ENCODE measurements at places on chromosomes 1 and 21. TPM values are rescaled to one million over a fixed set of nuclear protein-coding genes. Genes with fewer than 3 reads are reported as not detected.

- DNase-seq = peak; percentile 43
These were observed 185.1 kb upstream of the CAMK1G start for GRCh38 chr1:209398313-209398991.

GRCh38 chr1:54248966-54249365 lies 49.0 kb downstream of the MRPL37 start:
- DNase-seq = no peak

GRCh38 chr1:67883069-67883468 lies 49.8 kb upstream of the GNG12 start:
- DNase-seq = no peak

DNA sequence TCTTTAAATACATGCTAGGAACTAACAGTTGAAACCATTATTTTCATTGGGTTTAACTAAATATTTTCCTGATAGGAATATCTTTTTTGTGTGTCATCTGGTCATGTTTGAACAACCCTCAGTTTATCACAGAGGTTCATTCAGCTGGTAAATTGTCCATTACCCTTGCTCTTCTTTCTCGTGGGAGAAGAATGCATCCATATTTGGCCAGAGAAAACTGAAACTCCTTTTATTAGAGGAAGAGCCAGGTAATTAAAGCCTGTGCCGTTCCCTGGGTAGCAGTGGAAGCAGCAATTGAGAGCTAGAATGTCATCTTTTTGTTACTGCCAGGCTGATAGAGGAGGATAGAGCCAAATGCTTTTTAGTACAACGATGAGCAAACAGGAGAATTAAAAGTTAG lies 587.2 kb upstream of the ZRANB2 start:
- no peak for DNase-seq

KRTAP11-1 gene
- total RNA-seq = not detected

- no peak for DNase-seq
These were observed 45.6 kb downstream of the UBR4 start for GRCh38 chr1:19164274-19165015.

CELA3B gene
- 1.9 TPM for total RNA-seq

GRCh38 chr21:22225299-22225698 lies 1227.1 kb downstream of the NCAM2 start:
- no peak for DNase-seq

DNA sequence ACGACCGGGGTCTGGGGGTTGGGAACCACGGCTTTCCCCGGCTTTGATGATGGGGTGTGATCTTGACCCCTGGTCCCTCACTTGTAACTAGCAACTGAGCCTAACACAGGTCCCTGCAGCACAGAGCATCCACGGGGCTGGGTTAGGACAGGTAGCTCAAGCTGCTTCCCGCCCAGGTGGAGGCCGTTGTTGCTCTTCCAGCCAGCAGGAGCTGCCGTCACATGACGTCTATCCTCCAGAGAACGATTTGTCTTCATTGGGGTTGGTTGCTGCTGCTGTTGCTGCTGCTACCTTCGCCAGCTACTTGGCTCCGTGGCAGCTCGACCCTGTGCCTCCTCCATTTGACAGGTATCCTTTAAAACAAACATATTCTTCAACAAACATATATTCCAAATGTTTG lies 74.3 kb upstream of the ADAR start:
- DNase-seq = no peak

- no peak for DNase-seq
These were observed 209.6 kb upstream of the JUN start for GRCh38 chr1:58993403-58993802.

AK5 gene
- 0.83 TPM for total RNA-seq

DNA sequence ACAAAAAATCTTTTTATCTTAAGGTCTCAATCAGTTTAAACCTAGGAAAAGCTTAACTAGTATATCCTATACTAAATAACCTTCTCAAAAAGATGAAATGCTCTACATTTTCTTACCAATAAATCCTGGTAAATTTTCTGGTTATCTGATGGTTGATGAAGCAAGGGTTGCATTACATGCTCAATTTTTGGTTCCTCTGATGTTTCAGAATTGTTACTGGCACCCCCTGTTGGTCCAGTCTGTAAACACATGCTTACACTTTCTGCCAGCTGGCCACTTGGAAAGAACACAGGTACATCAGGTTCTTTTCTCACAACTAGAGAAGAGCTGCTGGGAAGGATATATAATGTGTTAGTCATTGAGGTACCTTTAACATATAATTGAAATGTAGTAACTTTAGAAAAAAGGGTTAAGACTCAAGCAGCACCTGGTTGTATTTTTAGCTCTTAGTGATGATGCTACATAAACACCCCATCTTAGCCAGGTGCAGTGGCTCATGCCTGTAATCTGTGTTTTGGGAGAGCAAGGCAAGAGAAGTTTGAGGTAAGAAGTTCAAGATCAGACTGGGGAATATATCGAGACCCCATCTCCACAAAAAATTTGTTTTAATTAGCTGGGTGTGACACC lies 30.9 kb upstream of the TAL1 start:
- peak; percentile 31 for DNase-seq

DNA sequence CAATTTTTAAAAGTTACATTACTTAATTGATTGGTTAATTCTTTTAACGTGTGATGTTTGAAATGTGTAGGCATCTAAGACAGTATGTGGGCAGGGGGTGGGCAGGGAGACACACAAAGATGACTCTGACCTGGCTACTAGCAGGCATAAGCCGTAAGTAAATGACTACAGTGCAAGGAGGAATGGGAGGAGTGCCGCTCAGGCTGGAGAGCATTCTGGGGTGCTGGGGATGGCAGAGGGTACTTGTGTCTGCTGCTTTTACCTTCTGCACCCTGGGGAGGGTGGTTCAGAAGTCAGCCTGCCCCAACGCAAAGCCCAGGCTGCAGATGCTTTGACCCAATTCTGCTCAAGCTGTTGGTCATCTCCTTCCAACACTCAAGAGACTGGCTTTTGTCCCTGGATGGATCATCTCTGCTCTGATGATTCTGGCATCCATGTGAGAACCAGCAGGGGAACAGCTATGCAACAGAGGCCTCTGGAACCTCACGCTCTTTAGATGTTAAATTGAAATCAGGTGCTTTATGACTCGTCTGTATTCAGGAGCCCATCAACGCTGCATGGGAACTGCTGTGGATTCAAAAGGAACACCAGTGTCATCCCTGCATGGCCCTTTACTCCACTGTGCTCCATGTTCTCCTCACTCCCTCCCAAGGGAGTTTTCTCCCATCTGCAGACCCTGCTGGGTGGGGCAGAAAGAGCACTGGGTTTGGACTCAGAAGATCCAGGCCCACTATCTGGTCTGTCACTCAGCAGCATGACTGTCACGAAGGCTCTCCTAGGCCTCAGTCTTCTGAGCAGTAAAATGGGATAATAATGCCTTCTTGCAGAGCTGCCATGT lies 78.8 kb downstream of the FAM78B start:
- no peak for DNase-seq

DNA sequence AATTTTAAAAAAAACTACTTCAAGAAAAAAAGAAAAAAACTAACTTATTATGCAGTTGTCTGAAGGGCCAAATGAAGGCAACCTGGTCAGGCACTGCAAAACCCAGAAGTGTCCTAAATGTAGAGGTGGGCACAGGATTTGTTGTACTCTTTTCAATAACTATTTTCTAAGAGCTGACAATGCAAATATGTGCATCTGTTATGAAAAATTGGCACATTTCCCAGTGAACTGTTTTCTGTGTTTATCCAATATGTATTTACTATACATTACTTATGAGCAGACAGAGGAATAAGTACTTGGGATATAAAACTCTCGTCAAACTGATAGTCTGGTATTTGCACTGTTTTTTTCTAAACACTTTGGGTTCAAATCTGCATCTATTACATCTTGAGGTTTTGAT lies 188.0 kb upstream of the C21orf91 start:
- no peak for DNase-seq

DNA sequence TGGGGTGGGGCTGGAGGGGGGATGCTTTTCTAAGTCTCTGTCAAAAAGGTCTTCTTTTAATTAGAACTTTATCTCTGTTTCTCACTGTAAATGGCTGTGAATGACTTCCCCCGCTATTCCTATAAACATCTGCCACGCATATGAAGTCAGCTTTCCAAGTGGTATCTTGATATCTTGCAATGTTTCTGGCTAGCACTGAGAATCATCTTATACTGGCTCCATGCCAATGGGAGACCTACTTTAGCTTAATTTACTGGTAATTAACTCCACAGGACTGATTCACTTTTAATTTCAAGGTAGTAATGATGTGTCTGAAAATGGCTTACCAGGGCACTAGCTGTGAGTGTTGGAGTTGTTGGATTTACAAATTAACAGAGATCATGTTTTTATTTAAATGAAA lies 4.3 kb downstream of the GPR88 start:
- no peak for DNase-seq

GRCh38 chr1:7899741-7900140 lies 40.9 kb downstream of the TNFRSF9 start:
- DNase-seq = no peak

WNT3A gene
- total RNA-seq = not detected

IGSF5 gene
- total RNA-seq = 6.4 TPM

GRCh38 chr1:228402641-228403025 lies 4.0 kb downstream of the TRIM11 start:
- DNase-seq = no peak

PRAMEF13 gene
- not detected for total RNA-seq

GRCh38 chr1:193634470-193634869 lies 448.1 kb upstream of the B3GALT2 start:
- no peak for DNase-seq

RAB42 gene
- total RNA-seq = 13.1 TPM

USP48 gene
- 38.8 TPM for total RNA-seq

DNA sequence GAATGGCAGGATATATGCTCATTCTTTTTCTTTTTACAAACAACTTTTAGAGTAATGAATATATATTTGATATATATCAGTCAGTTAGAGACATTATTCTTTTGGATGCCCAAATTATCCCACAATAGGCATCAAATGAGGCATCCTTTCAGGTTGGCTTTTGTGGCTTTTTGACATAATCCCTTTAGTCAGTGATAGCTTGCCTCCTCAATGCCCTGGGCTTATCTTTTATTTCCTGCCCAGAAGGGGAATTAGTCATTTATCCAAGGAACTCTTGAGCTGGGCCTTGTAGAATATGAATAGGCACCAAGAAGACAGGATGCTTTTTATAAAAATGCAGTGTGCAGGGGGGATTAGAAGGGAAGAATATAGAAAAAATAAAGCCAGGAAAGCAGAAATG lies 22.2 kb downstream of the EPHX4 start:
- DNase-seq = no peak

SLC44A5 gene
- 0.87 TPM for total RNA-seq

MRPL20 gene
- 119 TPM for total RNA-seq

DNA sequence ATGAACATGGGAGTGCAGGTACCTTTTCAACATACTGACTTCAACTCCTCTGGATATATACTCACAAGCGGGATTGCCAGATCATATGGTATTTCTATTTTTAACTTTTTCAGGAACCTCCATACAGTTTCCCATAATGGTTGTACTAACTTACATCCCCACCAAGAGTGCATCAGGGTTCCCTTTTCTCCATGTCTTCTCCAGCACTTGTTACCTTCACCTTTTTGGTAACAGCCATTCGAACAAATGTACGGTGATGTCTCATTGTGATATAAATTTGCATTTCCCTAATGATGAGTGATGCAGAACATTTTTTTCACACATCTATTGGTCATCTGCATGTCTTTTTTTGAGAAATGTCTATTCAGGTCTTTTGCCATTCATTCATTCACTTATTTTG lies 25.9 kb upstream of the ACTA1 start:
- no peak for DNase-seq

DNA sequence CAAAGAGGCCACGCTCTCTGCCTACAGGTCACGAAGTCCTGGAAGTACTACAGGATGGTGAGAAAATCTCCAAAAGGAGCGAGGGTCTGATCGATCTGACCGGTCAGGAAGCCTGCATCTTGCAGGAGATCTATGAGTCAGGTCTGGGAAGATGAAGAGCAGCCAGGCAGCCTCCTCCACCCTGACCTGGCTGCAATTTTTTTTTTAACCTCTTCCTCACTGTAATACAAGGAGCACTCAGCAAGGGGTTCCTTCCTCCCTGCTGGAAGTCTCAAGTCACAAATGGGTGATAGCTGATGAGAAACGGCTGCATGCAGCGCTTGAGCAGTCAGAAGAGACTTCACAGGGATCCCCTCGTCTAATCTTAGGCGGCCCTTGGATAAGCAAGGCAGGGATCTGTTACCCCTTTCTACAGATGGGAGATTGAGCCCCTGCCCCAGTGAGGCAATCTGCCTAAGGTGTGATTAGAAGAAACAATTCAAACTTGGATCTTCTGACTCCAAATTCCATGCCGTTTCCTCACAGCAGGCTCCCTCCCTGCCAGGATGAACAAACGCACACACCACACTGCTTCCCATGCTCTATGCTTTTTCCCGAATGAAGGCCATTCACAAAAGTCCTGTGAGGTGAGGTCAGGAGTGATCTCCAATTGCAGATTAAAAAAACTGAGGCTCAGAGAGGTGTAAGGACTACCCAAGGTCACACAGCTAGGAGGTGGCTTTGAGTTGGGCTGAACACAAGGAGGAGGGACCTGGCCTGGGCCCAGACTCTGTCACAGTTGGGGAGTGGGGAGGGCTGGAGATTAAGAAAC lies 48.3 kb downstream of the ECE1 start:
- no peak for DNase-seq

DNA sequence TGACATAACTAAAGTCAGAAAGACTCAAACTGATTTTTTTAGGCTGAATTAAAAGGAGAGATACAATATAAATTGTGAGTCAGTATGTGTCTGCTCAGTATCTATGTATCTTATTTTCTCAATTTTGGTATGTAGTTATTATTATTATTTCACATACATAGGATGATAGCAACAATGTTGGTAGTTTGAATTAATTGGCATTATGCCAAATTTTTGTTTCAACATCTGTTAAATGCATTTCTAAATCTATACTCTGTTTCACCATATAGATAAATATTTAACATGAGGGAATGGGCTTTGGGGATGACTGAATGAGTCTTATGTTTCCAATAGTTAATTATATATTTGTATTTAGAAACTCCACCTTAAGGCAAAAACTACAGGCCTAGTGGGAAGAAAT lies 12.6 kb upstream of the HMCN1 start:
- no peak for DNase-seq

- DNase-seq = no peak
These were observed 43.5 kb upstream of the DPT start for GRCh38 chr1:168772428-168773060.

PRAMEF33 gene
- not detected for total RNA-seq

LIN28A gene
- not detected for total RNA-seq

GRCh38 chr1:16226490-16227179 lies 10.3 kb downstream of the CPLANE2 start:
- peak; percentile 72 for DNase-seq
